ENCODE measurements at places on chromosomes 12 and 14.

GRCh38 chr14:74083161-74083560 lies 1.1 kb downstream of the ALDH6A1 start:
- no peak for DNase-seq

DNA sequence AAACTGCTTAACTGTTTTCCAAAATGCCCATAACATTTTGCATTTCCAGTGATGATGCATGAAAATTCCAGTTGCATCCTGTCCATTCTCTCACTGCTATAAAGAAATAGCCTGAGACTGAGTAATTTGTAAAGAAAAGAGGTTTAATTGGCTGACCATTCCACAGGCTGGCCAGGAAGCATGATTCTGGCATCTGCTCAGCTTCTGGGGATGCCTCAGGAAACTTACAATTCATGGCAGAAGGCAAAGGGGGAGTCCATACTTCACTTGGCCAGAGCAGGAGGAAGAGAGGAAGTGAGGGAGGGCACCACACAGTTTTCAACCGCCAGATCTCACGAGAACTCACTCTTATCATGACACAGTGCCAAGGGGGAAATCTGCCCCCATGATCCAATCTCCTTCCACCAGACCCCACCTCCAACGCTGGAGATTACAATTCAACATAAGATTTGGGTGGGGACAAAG lies 18.2 kb upstream of the CLEC2D start:
- no peak for DNase-seq

GRCh38 chr12:48917857-48918537 lies 7.3 kb downstream of the FKBP11 start:
- no peak for DNase-seq

DNA sequence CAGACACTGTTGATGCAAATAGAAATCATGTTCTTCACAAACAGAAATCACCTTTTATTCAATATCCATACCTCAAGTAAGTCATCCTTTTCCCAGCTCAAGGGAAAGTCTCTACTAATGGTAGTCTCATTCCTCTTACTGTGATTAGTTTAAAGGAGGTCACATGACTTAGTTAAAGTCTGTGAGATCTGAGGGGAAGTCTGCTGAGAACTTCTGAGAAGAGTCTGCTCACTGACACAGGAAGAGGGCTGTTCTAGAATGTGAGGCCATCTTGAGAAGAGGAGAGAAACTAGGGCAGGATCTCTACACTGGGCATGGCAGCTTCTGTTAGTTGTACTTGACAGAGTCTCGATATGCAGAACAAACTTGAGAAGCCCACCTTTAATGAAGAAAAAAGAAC lies 146.8 kb downstream of the C12orf42 start:
- no peak for DNase-seq
